T-helper 2 cell treated with Interferon-gamma antibody and Interleukin-4, amounts not matched to agents 5 μg/mL and 100 μg/mL, for 36 hours (primary cell): ENCODE measurements at places on chromosomes 12 and 14.

DNA sequence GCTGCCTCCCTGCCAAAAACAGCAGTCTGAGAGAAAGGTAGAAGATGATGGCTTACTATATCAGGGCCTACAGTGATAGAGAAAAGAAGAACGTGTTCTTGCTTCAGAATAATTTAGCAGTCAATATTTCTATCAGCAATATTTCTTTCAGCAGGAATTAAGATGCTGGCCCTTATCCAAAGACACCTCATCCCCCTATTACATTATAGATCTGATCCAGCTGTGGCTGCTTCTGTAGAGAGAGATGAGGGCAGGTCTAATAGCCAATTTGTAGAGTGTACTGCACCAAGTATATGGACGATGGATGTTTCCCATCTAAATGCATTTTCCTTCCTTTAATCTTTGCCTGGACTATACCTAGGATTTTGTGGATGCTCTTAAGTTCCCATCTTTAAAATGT, 451.7 kb downstream of the NPAS3 start:
- no peak for DNase-seq

GRCh38 chr12:28780096-28780495, 369.0 kb upstream of the FAR2 start:
- DNase-seq = no peak

- DNase-seq = no peak
These were observed 54.9 kb upstream of the HIF1A start for GRCh38 chr14:61640158-61641136.

- no peak for DNase-seq
These were observed 588.7 kb downstream of the CCER1 start for GRCh38 chr12:90366286-90366685.

GRCh38 chr14:61403411-61403810, 82.0 kb downstream of the PRKCH start:
- no peak for DNase-seq

DNA sequence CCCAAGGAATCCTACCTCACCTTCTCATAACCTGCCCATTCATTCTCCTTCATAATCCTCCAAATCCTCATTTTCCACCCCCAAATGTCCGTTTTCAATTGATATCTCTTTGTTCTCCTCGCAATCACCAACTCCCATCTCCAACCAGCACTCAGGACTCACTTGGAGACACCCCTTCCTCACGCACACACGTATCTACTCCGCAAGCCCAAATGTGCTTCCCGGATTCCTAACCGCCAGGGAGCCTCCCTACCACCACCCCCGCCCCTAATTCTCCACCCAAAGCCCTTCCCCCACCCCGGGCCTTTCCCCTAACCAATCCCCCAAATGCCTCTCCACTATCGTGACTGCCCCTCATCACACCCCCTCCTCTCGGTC, 304 bp downstream of the KCTD10 start:
- DNase-seq = no peak

DNA sequence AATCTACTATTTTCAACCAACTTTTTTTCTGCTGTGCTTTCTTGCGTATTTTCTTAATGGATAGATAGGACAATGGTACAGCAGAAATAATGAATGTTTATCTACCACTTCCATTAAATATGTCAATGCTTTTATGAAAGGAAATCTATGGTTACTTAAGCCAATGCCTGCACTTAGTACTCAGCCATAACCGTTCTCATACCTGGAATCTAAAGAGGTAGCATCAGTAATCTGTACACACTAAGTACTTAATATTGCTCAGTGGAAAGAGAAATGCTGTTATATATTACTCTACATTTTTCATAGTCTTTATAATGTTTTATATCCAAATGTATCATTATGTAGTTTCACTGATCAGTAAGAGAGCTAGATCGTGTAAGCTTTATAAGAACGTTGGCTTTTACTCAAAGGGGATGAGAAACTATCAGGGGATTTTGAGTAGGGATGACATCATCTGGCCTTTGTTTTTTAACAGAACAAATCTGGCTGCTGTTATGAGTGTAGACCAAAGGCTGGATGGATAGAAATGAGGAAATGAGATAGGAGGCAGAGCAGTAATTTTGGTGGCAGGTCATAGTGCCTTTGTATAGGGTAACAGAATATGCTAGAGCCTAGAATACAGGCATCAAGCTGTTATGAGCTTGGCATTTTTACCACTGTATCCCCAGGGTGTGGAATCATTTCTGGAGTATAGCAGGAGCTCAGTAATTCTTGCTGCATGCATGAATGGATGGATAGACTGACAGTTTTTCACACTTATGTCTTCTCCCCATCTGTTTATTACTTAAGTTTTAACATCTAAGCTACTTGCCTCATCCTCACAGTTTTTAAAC, 34.0 kb downstream of the ALG10B start:
- no peak for DNase-seq

GRCh38 chr14:23076785-23077408, 18.0 kb downstream of the ACIN1 start:
- DNase-seq = no peak

DNA sequence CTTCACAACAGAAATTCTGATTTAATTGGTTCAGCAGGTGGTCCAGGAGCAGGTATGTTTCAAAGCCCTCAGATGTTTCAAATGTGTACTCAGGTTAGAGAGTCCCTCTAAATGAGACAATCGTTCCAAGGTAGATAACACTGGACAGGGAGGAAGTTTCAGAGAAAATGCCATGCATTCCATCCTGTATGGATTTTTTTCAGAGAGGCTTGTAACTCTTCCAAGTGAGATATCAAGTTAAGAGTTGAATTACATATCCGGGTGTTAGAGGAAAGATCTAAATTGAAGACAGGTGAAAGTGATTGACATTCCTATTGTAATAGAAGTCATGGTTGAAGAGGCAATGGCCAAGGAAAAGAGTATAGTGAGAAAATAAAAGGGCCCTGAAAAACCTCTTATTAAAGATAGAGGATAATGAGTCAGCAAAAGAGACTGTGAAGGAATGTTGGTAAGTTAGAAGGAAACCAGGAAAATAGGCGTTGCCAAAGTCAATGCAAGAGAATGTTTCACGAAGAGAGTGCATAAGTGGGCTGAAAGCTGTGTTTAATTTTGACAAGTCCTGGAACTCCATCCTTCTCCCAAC, 105.8 kb downstream of the BMP4 start:
- DNase-seq = no peak

DNA sequence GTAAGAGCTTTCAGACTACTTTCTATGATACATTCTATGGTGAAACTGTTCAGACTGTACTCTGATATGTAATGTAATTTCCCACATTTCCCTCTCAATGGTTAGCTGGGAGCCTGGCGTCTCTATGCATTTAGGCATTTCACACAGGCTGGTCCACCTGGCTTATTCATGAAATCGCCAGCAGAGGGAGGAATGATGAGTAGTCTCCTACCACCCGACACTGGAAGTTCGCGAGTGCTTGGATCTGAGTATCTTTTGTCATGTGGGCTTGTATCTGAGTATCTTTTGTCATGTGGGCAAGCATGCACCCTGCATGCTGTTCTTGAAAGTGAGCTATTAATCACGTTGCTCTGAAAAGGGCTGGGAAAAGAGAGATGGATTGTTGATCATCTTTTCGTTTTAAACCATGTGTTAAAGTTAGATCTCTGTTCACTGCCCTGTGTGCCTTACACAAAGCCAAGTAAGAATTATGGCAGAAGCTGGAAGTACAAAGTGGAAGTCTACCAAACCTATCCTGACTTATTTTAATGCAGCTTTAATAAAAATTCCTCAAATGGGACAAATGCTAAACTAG, 235.0 kb downstream of the ATP23 start:
- DNase-seq = no peak
